Neural crest cell (in vitro differentiated cells): ENCODE measurements at places on chromosomes 1 and 21.

DNA sequence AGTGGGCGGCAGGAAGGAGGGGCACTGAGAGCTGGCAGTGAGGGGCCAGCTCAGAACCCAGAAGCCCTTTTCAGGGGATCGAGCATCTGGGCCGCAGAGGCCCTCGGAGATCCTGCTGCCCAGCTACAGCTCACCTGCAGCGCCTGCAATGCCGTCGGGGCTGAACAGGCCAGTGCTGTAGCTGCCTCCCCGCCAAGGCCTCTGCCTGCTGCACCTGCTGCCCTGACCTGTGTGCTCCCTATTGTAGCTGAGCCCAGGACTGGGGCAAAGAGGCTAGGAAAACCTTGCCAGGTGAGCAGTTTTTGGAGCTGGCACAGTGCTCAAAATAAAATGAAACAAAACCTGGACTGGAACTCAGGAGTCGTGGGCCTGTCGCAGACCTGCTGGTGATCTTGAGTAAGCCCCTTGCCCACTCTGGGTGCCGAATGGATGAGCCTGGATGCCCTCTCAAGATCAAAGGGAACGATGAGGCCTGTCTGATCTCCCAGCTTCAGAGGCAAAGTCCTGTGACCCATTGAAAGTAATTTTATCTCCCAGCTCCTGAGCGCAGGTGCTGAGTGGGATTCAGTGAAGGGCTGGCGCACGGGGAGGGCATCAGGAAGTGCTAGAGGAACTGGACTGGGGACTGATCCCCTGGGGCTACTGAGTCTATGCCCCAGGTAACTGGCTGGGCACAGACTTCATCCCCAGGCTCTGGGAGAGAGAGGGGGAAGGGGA is 154.6 kb downstream of the FOXD2 start:
- DNase-seq, result no peak

GRCh38 chr1:21175670-21176581 is 771 bp downstream of the EIF4G3 start:
- DNase-seq, result peak; percentile 23

GRCh38 chr1:111587509-111588174 is 31.9 kb upstream of the RAP1A start:
- DNase-seq, result no peak

DNA sequence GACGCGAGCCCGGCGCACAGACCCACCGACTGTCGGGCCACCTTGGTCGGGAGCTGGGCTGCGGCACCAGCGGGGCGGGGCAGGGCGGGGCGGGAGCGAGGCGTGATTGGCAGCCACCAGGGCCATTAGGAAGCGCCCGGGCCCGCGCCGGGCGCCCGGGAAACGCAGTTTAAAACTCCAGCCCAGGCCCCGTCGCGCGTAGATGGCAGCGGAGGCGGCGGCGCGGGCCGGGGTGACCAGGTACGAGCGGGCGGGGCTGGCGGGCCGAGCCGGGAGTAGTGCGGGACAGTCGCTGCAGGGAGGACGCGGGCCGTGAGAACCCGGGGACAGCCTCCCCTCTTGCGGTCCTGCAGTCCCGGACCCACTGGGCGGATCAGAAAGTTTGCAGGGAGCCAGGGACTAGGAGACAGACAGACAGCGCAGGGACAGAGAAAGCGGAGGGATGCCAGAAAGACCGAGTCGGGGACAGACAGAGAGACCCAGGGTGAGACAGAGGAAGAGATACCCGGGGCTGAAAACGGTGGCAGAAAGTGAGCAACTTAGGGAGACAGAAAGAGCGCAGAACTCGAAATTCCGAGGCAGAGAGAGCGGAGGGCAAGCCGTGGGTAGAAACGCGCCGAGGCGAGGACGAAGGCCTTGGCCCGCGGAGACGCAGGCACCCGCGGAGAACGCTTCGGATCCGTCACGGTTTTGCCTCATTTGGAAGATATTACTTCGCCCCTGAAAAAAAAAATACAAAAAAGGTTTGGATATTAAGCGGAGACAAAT is at the start of gene DMBX1:
DMBX1 (plus strand) TSS at position 199 of the 768 bp plus-strand sequence. CDS start 17,175 bp downstream, outside the sequence.
- DNase-seq, result peak; percentile 25

- DNase-seq, result no peak
Measured at GRCh38 chr21:24994717-24995116, 612.6 kb downstream of the MRPL39 start.

DNA sequence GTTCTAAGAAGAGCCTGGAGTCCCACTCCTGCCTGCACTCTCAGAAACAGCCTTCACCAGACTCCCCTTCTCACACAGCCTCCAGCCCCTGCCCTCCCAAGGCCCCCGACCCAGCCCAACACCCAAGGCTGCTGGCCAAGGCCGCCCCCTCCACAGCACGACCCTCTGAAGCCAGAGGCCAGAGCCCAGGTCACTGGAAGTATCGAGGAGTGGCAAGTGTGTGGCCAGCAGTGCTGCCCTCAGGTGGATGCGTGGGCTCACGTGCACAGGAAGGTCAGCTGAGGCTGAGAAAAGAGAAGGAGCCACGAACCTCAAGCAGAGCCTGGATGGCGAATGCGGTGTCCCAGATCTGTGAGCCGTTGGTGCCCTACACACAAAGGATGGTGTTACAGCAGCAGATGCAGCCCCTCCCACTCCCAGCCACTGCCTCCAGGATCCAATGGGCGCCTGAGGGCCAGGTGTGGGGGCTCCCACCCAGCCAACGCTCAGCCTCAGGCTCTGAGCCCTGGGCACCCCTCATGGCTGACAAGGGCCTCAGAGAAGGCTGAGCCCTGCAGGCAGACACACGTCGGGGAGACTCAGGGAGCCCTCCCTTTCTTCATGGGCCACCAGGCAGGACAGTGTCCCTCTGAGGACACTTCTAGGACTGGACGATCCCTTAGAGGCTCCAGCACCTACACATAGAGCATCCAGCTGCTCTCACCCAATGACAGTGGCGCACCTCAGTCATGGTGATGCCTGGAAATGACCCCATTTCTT is 18.0 kb downstream of the LSS start:
- no peak for DNase-seq

- no peak for DNase-seq
Measured at GRCh38 chr21:28632755-28633408, 359.8 kb downstream of the LTN1 start.

GRCh38 chr1:114758256-114758832 is 560 bp upstream of the CSDE1 start:
- no peak for DNase-seq

DNA sequence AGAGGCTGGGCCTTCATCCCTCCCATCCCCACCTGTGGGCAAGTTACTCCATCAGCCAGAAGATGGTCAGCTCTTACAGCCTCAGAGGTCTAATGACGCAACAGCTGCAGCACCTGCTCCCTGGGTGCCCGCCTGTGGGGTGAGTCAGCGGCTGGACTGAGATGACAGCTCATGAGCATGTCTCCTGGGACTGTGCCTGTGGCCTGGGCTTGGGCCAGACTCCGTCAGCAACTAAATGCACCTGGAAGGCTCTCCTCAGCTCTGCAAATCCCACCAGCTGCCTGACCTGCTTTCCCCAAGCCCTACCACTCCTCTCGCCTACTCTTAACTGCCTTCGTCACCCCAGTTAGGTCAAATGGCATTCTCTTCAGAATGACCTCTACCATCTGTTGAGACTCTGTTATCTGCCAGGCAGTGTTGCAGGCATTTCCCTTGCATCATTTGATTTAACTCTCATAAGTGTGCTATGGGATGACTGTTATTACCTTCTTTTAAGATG is 47.7 kb downstream of the ETS2 start:
- DNase-seq, result no peak

DNA sequence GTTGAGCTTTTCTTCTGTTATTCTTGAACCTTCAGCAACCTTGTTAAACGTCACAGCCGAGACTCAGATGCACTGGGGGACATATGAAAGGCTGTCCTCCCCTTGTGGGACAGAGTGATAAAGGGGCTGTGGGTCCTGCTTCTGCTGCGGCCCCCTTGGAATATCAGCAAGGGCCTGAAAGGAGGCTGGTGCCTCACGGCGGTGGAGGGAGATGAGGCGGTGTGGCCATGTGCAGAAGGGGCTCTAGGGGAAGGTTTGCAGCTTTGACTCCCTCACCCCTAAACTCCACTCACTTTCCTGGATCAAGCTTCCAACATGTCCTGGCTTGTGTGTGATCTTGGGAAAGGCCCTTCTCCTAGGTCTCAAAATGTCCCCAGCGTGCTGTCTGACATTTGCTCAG is 270.7 kb upstream of the CSF3R start:
- no peak for DNase-seq
